Activated CD4-positive, alpha-beta T cell treated with anti-CD3 and anti-CD28 coated beads, Interleukin-2, amount 50 U/mL, for 16 hours (primary cell): ENCODE measurements at places on chromosomes 11 and 22.

- no peak for DNase-seq
Observed at GRCh38 chr22:24578355-24579257, 14.3 kb downstream of the LRRC75B start.

DNA sequence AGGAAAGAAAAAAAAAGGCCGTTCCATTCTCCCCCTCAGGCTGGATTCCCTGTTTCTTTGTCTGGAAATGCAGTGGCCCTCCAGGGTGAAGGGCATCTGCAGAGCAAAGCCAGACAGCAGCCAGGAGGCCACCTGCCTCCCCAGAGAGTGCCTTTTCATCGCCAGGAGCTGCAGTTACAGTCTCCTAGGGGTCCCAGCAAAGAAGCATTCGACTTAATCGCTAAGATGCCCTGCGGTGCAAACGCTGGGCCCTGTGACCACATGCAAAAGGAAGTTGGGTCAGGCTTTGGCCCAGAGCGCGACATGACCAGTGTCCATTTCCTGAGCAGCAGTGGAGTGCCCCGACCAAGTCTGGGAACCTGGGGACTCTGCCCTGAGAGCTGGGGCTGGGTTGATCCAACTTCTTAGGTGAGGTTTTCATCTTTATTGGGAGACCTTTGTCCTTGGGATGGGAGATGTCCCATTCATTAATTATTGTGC is 304.6 kb downstream of the OPCML start:
- DNase-seq, result no peak

- DNase-seq, result no peak
Observed at GRCh38 chr11:117180020-117180419, 1.5 kb downstream of the SIDT2 start.

DNA sequence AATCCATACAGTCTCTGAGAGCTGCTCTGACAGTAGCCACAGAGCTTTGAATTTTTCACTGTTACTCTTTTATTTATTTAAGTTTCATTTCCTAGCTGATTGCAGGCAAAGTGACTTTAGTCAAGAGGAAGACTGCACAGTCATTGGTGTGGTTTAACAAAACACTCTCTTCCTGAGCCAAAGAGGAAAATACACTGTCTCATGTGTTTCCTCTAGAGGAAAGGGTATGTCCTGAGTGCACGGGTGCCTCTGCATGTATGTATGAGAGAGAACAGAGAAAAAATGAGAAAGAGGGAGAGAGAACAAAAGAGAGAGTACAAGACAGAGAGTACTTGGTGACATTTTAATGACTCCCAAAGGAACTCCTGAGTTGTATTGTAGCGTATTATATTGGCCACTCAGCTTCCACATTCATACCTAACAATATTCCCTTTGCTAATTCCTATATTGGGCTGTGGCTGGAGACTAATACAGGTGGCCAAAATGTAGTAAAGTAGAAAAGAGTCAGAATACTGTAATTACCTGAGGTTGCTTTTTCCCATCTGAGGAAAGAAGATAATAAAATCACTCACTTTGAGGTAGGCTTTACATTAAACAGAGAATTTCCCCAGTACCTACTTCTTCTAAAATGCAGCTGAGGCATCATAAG is at the start of gene OR4D9:
Gene OR4D9 (plus strand): TSS at position 599 of the 649 bp plus-strand sequence. CDS start 3,374 bp downstream, outside the sequence.
- peak; percentile 20 for DNase-seq

GRCh38 chr22:23893121-23893944 is 850 bp upstream of the MIF start:
- no peak for DNase-seq

DNA sequence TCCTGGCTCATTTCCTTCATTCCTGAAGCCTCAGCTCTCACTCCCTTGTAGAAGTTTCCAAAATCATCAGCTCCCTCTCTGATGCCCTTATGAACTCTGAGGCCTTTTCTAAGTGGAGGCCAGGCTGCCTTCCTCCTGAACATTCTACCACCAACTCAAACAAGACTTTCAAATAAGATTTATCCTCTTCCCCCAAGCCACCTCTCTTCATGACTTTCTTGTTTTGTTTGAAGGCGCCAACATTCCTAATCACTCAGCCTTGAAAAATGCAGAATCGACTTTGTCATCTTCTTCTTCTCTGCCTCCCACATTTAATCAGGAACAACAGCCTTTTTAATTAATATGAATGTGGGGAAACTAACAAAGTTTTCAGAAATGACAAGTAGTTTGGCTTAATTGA is 927.9 kb downstream of the OPCML start:
- DNase-seq, result no peak

GRCh38 chr11:66069715-66070603 is at the start of gene PACS1:
PACS1 (plus strand) TSS chr11:66070272; CDS start chr11:66070487, 215 bp downstream.
- peak; percentile 81 for DNase-seq

DNA sequence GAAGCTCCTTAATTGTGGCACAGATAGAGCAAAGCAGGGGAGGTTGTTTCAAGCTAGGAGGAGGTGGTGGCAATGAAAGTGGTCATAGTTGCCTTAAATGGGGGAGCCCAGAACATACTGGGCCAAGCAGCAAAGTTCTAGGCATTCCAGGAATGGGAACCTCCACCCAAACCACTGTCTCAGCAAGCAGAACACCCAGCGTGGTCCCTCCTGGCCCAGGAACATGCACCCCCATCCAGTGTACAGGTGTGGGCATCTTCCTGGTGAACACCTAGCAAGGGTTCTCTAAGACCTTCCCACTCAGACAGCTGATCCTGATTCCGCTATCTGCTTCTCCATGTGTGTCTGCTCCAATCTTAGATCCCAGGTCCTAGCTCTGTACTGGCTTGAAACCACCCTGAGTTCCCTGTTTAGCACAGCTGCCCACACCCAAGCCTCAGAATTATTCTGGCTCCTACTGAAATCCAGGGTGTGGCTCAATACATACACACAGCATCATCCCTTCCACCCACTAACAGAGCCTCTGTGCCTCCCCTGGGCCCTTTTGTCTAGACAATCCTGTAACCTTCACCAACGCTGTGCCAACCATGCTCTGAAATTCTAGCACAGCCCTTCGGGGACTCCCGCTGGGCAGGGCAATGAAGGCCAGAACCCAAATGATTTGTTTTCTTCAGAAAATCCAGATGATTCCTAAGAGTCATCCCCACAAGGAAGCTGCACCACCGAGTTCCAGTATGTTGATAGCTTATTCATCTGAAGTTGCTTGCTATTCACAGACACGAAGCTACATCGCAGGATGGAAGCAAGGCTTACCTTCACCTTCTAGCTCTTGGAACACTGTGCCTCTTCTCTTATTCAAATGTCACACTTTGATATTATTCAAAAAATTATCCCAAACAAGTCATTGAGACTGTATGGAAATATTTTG is 76.6 kb downstream of the ABTB2 start:
- no peak for DNase-seq

GRCh38 chr11:77136074-77136473 is 8.0 kb downstream of the MYO7A start:
- peak; percentile 50 for DNase-seq

DNA sequence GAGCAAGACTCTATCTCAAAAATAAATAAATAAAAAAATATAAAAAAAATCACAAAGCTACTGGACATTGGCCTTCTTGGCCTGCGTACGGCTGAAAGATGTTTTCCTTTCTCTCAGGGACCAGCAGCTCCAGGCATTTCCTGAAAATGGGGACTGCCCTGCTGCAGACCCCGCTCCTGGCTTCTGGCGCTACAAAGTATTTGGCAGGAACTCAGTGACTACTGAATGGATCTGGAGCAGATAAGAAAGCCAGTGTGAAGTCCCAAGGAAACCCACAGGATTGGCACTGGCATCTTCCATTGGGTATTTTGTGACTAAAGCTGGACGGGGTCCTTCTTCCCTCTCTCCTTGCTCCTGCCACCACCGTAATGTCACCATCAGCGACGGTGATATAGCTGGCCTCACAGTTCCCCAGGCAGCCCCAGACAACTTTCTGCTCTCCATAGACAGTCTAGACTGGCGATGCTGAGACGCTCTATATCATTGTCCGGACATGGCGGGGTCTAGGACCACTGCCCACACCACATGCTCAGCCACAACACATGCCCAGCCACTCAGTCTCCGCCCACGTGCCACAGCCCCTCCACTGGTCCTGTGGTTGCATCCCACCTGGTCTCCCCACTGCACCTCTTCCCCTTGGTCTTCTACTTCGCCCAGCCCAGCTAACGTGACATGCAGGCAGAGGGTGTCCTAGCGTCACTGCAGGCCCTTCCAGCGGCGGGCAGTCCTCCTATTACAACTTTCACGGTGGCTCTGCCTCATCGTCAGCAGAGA is 22.7 kb upstream of the YPEL1 start:
- no peak for DNase-seq

- DNase-seq, result no peak
Observed at GRCh38 chr11:113373306-113373705, 14.3 kb upstream of the ANKK1 start.

DNA sequence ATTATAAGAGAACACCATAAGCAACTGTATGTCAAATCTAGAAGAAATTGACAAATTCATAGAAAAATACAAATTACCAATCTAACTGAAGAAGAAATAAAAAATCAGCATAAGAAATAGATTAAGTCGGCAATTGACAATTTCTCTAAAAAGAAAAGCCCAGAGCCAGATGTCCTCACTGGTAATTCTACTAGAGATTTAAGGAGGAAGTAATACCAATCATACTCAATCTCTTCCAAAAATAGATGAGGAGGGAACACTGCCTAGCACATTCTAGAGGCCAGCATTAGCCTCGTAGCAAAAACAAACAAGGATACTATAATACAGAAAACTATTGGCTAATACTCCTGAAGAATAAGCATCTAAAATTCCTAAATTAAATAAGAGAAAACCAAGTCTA is 40.4 kb upstream of the IGLL5 start:
- DNase-seq, result no peak

DNA sequence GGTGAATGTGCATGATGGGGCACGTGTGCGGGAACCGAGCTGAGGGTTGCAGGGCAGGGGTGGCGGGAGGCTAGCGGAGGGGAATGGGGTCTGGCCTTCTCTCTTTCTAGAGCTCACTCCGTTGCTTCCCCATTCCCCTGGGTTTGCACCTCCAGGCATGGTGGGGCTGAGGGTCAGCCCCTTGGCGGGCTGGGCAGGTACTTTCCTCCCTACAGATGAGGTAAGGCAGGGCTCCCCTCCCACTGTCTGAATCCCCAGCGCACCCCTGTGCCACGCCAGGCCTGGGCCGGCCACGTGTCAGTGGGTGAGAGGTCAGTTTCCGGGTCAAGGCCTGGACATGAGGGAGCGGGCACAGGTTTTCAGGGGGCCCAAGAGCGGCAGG is 8.9 kb downstream of the SUSD2 start:
- DNase-seq, result no peak

GRCh38 chr11:10400856-10401255 is 54.2 kb upstream of the AMPD3 start:
- DNase-seq, result no peak

- DNase-seq, result no peak
Observed at GRCh38 chr11:81368192-81368591, 1365.5 kb downstream of the FAM181B start.

GRCh38 chr11:89125298-89125697 is 52.4 kb upstream of the TYR start:
- no peak for DNase-seq

GRCh38 chr11:44885065-44885810 is 65.4 kb downstream of the TP53I11 start:
- no peak for DNase-seq

GRCh38 chr22:26722159-26722558 is 64.8 kb downstream of the MIAT start:
- no peak for DNase-seq

DNA sequence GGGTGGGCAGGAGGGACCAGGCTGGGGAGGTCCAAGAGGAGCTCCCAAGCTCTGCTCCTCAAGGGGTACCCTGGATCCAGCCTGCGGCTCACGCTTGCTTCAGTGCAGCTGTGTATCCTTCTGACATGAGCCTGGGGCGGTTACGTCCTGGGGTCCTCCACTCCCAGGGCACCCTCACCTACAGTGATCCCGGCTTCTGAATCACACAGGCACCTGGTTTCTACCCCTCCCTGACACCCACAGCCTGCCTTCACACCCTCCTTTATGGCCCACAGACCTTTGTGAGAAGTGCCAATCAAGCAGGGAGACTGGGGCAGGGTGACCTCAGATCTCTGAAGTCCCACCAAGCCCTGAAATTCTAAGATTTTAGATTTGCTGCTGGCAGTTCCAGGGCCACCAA is 1.5 kb downstream of the MPST start:
- no peak for DNase-seq

GRCh38 chr22:40329466-40329865 is 16.8 kb upstream of the ADSL start:
- DNase-seq, result no peak

GRCh38 chr11:116276051-116277044 is 496.4 kb downstream of the BUD13 start:
- DNase-seq, result peak; percentile 80

DNA sequence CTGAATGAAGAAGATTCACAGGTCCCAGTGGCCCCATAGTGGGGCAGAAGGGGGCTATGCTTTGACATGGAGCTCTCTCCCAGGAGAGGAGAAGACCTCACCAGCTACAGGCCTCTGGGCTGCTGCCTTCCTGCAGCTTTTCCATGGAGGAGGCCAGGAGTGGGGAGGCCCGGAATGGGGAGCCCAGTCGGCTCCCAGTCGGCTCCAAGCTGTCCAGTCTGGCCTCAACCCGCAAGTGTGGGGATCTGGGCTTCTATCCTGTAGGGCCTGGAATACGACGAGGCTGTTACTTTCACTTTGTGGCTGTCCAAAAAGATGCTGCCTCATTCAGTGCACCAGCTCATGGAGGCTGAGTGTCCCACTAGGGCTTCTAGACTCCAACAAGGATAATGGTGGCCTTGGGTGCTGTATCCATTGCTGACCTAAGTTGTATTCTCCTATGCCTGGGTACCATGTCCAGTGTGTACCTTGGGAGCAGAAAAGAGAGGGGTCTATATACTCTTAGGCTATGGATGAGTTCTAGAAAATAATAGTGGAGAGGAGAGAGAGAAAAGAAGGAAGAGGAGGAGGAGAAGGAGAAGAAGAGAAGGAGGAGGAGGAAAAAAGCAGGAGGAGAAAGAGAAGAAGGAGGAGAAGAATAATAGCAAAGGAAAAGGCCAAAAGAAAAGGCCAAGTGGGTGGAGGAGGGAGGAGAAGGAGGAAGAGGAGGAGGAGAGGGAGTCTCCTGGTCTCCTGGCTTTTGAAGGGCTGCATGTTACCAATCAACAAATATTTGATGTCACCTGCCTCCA is 1.1 kb downstream of the MYO18B start:
- DNase-seq, result no peak

DNA sequence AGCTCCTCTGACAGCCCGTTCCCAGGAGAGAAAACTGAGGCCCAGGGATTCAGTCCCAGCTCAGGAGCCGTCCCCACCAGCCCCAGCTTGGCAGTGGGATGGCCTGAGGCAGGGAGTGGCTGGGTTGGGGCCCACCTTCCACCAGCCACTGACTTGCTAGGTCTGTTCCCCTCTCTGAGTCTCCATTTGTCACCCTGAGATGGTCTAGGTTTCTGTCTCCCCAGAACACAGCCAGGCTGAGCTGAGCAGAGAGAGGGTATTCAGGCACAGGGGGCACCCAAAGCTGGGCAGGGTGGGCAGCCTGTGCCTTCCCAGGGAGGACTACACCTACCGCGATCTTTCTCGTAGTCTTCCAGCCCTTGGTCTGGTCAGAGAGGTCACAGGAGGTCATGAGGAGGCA is 95.7 kb downstream of the PDE2A start:
- no peak for DNase-seq

- no peak for DNase-seq
Observed at GRCh38 chr11:115780646-115781362, 276.6 kb upstream of the CADM1 start.
